ENCODE measurements at places on chromosomes 11 and 22.

DNA sequence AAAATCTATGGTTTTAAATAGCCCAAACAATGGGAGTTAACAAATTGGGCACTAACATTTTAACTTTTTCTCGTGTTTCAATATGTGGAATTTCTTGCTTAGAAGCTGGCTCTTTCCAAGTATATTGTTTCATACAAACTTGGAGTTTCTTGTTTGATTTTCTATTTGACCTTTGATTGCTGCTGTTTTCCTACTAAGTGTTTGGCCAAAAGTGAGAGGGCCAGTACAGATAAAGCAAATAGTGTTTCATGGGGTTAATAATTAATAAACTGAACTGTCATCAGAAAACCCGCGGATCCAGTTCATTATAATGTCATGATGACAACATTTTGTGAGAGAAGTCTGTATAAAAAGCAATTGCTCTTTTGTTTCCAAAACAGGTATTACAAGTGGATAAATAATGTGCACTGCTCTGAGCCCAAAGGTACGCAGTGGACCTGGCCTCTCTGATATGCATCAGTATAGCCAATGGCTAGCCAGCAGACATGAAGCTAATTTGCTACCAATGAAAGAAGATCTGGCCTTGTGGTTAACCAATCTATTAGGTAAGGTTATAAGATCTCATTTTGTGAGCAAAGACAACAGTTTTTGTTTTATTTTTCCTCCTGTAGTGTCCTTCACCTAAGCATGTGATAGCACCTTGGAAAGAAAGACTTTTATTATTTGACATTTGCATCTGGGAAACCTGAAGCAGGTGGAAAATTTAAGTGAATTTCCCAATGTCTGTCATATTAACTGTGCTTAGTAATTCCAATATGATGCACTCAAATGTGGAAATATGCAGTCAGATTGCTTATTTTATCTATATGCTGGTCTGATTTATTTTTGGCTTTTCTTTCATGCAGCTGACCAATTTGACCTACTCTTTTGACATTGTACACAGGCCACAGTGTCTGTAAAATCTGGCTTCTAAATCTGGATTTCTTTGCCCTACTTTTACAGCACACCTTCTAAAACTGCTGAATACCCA is 8.3 kb downstream of the GAS2 start:
- DNase-seq, result no peak

DNA sequence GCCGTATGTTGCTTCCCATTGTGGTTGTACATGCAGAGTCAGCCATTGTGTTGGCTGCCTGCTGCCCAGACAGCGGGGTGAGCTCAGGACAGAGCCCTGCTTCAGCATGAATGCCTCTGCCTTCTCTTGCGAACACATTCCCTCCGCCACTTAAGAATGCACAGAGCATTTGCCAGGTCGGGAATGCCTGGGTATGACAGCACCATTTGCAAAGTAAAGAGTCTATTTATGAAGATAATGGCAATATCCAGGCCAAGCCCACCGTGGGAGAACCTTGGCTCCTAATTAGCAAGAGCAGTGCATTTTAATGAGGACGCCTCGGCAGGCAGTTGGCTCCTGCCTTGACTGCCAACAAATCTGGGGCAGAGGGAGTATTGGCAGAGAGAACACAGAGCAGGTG is 62.5 kb upstream of the SORL1 start:
- DNase-seq, result peak; percentile 26

GRCh38 chr11:125454047-125454446 is 42.0 kb downstream of the FEZ1 start:
- DNase-seq, result no peak

DNA sequence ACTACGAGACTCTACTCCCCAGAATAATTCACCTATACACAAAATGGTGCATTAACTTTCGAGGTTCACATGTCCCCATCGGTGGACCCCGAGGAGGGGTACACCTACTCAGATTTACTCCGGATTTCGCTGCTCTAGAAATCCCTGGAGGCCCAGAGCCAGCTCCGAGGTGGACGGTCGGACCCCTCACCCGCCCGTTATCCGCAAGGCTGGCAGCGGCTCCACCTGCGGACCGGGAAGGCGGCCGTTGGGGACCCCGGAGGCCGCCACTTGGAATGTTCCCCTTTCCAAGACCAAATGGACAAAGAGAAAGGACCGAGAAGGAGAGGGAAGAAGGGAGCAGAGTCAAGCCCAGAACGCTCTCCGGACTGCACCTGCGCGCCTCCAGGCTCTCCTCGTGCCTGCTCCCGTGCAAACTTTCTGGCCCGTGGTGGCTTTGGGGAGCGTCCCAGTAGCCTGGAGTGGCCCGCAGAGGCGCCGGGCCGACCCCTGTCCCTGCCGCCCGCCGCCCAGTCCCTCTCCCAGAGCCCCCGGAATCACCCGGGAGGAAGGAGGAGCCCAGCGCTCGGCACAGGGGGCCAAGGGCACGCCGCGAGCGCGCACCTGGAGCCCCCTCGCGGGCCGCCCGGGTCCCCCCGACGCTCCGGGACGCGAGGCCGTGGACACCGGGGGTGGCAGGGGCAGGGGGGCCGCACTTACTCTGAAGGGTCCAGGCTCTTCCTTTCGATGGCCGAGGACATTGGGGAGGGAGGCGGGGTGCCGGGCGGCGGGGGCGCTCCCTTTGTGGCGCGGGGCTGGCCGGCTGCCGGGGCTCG is 23.0 kb downstream of the LMO2 start:
- DNase-seq, result peak; percentile 21

GRCh38 chr22:42686756-42687491 is 33.7 kb downstream of the A4GALT start:
- DNase-seq, result no peak

GRCh38 chr11:95704865-95705264 is 84.7 kb downstream of the FAM76B start:
- no peak for DNase-seq

DNA sequence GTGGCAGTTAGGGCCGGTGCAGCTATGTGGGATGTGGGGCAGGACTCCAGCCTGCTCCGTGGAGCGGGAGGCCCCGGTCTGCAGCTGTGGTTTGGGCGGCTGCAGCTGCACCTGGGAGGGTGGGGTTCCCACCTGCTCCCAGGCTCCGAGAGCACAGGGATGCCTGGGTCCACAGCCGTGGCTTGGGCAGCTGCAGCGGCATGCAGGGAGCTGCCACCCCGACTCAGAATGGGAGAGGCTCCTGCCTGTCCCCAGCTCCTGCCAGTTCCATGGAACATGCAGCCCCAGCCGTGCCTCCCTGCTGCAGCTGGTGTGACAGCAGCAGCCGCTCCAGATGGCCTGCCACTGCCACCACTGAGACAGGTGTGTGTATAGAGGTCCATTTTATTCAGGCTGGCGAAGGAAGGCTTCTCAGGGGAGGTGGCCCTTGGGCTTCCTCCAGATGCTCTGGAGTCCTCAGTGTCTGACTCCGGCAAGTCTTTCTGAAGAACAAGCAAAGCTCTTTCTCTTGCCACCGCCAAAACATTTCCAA is 21.8 kb upstream of the UPK3A start:
- DNase-seq, result no peak

DNA sequence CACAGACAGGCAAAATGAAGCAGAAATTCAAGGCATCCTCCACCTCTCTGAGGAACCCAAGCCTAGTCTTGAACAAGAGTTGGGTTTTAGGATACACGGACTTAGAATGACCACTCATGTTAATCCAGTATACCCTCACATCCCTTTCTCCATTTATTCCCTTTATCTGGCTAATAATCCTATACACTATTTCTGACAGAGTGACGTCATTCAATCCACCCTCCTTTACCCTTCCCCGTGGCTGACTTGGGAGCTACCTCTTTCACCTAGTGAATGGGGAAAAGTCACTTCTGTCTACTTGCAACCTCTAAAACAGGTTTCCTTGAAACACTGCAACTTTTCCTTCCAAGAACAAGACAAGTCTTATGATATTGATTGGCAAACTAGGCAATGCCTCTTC is 52.8 kb upstream of the PARVA start:
- no peak for DNase-seq

GRCh38 chr11:34105079-34105956 is at the start of gene NAT10:
Gene NAT10, plus strand, starts transcription at chr11:34105629. Its CDS starts 2,597 bp downstream, at chr11:34108226.
- DNase-seq, result peak; percentile 93

GRCh38 chr22:20926243-20926642 is 9.0 kb downstream of the CRKL start:
- DNase-seq, result no peak

- DNase-seq, result no peak
Observed at GRCh38 chr11:11016068-11016467, 158.2 kb upstream of the ZBED5 start.

DNA sequence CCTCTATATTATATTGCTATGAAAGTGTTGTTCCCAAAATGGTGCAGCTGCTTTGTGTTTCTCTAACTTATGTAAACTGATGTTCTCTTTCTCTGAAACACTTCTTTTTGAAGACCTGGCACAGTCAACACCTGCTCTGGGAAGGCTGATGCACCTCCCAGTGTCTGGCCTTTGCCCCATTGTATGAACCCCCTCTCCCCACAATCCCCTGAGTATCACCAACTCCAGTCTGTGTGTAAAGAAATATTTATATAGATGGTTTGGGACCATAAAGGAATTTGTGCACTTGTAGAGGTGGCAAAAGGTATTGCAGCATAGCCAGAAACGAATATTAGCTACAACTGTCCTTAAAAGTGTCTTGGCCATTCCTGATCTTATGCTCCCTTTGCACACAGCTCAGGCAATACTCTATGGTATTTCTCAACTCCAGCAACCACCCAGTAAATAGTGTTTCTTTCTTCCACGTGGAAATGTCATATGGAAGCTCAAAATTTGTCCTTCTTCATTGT is 365.2 kb upstream of the DDI1 start:
- DNase-seq, result no peak

DNA sequence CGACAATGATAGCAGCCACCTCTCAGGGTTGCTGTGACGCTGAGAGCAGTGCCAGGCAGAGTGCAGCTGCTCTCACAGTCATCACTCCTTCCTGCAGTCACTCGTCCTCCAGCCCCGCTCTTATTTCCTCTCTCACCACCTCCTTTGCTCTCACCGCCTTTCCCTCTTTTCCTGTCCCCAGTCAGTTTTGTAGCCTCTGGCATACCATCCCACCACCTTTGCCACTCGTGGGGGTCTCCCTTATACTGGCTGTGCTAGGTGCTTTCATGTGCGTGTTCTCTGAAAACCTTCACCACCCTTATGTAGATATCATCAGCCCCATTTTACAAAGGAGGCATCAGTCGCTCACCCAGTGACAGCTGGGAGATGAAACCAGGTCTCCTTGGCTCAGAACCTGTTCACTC is 19.3 kb upstream of the ST3GAL4 start:
- no peak for DNase-seq

- DNase-seq, result peak; percentile 55
Observed at GRCh38 chr11:18650859-18651557, 16.9 kb upstream of the SPTY2D1 start.

DNA sequence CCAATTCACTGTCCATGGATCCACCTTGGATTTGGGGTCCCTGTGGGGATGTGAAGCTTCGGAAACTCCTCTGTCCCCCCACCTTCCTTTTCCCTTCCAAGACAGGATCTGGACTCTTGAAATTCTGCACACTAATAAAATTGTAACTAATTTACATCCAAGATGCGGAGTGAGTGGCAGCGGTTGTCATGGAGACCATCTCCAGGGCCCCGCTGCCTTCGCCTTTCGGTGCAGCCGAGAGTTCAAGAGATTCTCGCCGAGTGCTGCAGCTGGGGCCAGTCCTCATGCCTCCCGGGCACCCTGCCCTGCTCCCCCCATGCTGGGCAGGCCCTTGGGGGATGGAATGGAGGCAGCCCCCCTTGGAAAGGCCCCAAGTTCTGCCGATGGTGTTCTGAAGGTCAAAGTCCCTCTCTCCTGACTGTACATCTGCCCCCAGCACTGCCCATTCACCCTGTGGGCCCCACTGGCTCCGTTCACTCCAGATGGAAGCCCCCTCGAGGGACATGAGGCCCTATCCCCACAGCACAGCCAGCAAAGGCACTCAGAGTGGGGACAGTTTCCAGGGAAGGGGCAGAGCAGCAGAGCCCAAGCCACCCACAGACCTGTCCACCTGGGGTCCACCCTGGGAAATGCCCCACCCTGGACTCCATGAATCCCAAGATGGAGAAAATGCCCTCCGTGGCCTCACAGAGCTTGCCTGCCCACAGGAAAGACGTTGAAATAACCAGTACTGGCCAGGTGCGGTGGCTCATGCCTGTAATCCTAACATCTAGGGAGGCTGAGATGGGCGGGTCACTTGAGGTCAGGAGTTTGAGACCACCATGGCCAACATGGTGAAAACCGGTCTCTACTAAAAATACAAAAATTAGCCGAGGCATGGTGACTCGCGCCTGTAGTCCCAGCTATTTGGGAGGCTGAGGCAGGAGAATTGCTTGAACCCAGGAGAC is 25.9 kb downstream of the IGLL1 start:
- no peak for DNase-seq

DNA sequence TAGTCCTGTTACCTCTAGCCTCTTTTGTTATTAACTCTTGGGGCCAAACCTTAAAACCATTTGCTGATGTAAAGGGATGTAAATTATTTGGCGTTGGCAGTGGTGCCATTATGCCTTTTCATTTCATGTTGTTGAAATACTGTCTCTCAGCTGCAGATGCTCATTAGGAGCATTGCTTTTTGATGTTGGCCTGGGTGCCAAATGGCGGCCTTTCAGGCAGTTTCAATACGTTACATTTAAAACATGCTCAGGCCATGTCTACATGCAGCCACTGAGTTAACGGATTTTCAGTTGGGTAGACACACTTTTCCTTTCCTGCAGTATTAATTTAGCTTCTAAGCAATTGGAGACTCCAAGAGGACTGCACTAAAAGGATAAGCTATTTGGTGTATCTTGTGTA is 5.3 kb downstream of the NCAM1 start:
- DNase-seq, result no peak

GRCh38 chr11:37456746-37457145 is 858.7 kb upstream of the RAG2 start:
- no peak for DNase-seq

- DNase-seq, result no peak
Observed at GRCh38 chr11:64655941-64656601, 65.1 kb downstream of the SLC22A12 start.

DNA sequence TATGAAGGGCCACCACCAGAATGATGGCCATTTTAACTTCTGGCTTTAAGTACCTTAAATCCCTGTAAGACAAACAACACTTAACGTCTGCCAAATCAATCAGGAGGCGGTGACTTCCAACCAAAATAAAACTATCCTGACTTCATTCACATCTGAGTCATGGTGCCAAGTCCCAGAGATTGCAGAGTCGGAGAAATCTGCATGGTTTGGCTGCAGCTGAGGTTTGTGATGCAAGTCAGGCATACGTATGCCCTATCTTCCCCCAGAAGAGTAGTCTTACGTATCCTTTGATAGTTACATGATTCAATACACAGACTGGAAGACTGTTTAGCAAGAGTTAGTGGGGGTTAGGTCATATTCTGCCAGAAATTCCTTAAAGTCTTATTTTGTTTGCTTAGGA is 1.7 kb upstream of the GAB2 start:
- no peak for DNase-seq

GRCh38 chr11:121330614-121331435 is 38.3 kb downstream of the SC5D start:
- no peak for DNase-seq

DNA sequence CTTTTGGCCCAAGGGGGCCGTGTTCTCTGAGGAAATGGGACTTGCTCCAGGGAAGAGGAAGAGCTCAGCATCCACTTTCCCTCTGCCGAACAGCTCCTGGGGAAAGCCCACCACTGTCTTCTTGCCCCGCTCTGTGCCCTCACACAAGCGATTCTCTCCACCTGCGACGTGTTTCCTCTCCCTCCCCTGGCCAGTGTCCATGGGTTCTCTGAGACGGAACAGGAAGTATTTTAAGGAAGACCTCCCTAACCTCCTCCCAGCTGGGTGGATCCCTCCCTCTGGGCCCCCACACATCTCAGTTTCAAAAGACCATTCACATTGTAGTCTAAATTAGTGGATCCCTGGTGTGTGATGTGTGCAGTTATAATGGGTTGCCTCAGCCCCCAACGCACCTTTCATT is 1.6 kb downstream of the TP53AIP1 start:
- no peak for DNase-seq

GRCh38 chr22:37467391-37467955 is 18.7 kb downstream of the MFNG start:
- DNase-seq, result no peak

Measured in endothelial cell (in vitro differentiated cells).